ENCODE measurements at places on chromosomes 2 and 18.

- no peak for DNase-seq
Measured at GRCh38 chr18:46426021-46426678, 230.9 kb downstream of the LOXHD1 start.

DNA sequence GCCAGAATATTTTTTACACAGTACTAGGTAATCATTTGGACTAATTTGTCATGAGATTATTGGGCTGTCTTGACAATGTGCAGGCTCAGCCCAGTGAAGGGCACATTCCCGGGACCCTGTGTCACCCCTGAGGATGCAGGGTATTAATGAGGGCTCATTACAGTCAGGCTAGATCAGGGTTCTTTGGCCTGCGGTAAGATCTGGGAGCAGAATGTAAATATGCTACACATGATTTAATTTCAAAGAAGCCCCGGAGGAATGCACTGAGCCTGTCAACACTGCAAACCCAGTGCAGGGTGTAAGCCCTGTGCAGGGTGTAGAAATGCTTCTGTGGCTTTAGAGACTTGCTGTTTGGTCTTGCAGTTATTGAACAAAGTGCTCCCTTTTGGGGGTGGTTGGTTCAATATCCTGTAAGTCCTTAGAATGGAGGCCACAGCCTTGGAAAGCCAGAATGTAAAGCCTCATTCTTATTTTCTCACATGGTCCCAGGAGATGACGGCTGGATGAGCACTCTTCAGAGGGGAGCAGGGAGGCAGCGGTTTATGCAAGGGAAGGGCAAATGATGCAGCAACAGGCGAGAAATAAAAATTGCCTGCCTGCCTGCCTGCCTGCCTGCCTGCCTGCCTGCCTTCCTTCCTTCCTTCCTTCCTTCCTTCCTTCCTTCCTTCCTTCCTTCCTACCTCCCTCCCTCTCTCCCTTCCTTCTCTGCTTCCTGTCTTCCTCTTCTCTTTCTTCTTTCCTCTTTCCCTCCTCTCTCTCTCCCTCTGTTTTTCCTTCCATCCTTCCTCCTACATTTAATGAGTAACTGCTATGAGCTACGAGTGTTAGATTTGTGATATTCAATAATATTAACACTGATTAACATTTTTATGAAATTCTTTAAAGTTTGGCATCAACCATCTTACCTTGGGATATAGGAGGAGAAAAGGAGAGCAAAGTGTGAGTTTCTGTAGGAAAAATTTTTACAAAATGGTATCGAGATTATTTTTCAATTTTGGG lies 148.8 kb downstream of the VAPA start:
- no peak for DNase-seq

DNA sequence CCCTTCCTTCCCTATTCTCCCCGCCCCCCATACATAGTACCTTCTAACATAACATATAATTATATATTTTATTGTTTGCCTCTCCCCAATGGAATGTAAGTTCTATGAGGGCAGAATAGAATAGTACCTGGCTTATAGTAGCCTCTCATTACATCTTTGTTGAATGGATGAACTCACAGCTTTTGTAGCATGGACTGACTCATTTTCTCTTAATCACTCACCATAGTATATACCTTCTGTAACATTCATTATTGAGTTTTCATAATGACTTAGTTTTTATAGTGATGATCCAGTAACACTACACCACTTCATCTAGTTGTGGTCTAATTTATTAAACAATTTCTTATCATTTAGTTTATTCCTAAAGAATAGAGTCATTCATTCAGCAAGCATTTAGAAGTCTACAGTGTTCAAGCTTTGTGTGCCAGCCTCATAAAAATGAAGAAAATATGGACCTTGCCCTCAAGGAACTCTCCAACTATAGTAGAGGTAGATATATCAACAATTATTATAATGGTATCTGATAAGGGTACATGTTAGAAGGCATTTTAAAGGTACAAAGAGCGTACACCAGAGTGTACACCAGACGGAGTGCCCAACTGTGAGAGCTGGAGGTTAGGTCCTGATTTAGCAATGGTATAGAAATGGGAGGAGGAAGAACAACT lies 31.1 kb downstream of the NCOA1 start:
- no peak for DNase-seq

DNA sequence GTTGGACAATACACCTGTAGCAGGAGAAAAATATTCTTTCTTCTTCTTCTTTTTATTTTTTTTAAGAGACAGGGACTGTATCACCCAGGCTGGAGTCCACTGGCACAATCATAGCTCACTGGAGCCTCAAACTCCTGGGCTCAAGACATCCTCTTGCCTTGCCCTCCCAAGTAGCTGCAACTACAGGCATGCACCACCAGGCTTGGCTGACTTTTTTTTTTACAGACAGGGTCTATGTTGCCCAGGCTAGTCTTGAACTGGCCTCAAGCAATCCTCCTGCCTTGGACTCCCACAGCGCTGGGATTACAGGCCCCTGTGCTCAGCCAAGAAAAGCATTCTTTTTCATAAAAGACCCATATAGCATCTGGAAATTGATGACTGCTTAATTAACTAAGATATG lies 17.1 kb upstream of the ARHGAP28 start:
- no peak for DNase-seq

DNA sequence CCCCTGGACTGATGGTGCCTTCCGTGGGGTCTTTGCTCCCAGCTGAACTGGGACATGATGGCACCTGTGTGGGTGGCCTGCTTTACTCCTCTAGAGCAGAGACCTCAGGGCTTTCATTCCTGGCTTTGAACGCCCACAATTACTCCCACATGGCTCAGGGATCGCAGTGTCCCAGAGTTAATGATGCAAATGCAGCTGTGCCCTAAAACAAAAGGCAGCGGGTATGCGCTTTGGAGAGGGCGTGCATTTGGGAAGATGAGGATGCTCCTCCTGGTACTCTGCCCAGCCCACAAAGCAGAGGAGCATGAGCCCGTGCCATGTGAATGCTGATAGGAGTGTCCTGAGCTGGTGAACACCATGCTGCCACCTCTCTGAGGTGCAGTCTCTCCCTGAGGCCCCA lies 173.4 kb downstream of the FHOD3 start:
- no peak for DNase-seq

- DNase-seq = no peak
Measured at GRCh38 chr2:235756491-235756890, 262.6 kb downstream of the AGAP1 start.

DNA sequence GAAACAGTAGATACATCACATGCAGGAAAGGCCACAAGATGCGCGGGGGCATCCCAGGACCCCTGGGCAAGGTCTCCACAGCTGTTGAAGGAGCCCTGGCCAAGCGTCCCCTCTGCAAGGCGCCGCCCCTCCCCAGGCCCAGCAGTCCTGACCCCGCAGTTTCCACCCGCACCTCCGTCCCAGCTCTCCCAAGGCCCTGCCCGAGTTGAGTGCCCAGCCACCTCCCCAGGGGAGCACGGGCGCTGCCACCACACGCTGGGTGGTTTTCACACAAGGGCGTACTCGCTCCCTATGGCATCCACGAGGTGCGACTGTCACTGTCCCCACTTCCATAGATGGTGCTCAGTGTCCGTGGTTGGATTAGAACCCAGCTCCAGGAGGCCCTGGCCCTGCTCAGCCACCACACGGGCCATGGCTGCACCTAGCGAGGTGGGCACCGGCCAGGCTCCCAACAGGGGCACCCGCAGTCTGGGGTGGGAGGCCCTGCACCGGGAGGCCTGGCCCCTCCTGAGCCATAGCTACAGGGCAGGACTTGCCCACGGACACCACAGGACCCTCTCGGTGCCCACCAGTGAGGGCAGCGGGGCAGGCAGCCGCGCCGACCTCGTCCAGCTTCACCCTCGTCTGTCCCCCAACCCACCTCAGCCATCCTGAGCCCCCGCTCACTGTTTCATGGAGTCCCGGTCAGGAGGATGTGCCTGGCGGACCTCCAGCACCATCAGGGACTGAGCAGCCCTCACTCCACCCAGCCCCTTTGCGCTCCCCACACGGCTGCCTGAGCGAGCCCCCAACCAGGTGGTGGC lies 36.0 kb downstream of the KIF1A start:
- no peak for DNase-seq

DNA sequence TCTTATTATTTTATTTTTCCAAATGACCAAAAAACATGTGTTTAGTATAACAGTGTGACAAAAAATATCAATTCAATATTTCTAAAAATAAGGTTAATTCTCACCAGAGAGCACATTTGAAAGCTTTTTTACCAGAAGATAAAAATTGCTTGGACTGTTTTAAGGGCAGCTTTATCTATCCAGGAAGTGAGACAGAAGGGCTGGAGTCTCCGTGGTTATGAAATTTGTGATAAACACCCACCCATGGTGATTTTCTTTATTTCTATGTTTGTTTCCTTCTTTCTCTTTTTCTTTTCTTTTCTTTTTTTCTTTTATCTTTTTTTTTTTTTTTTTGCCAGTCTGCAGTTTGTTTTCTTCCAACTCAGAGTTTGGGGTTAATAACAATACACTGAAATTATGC lies 298.5 kb downstream of the PIEZO2 start:
- DNase-seq = peak; percentile 67

DNA sequence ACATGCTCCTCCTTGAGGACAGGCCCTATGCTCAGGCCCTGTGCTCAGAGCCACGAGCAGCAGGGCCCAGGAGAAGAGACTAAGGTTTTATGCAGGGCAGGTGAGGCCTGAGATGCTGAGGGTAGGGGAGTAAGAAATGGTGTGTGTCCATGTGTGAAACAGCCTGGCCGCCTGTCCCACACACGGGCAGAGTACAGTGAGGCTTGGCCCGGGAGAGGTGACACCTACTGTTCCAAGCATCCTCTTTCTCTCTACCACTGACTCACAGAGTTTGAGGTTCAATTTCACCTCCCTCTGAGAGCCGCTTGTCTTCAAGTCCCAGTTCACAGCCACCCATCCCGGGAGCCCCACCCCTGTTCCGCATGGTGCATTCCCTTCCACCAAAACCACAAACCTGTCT lies 54.1 kb downstream of the ADNP2 start:
- no peak for DNase-seq

DNA sequence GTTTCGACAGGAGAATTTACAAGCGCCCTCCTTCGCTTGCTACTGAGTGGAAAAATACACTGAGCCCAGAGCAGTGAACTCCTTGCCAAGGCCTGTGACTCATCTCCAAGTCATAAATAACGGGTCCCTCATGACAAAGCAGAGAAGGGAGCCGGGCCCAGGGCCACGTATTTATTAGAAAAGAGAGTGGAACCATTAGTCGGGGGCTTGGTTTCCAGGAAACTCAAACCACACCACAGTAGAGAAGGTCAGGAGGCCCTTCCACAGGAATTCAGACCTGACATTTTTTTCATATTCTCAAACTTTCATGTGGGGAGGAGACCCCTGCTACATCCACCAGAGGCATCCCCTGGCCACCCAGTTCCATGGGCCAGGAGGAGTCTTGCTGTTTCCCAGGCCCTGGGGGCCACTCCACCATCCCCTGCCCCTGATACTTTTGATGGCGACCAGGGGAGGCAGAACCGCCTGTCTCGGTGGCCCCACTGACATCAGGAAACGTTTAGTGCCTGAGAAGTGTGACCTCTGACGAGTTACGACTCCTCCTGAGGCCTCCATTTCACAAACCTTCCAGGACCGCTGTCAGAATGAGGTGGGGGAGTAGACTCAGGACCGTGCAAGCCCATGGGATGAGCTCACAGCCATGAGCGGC lies 289.7 kb downstream of the DYSF start:
- no peak for DNase-seq

DNA sequence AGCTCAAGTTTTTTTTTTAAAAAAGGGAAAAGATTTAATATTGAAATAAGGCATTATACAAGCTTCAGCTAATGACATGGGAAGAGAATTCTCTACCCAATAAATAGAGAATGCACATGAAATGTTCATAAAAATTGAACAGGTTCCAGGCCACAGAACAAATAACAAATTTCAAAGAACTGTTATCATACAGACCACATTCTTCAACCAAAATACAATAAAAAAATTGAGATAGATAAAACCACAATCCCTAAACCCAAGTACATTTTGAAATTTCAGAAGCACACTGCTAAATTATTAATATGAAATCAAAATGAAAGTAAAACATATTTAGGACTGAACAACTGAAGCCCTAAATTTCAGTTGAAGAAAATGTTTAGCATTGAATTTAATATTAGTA lies 89.6 kb downstream of the BCL2 start:
- no peak for DNase-seq

GRCh38 chr2:172294983-172295382 lies 132.4 kb upstream of the ITGA6 start:
- DNase-seq = no peak

GRCh38 chr18:46867367-46868143 lies 49.8 kb downstream of the PIAS2 start:
- DNase-seq = no peak

DNA sequence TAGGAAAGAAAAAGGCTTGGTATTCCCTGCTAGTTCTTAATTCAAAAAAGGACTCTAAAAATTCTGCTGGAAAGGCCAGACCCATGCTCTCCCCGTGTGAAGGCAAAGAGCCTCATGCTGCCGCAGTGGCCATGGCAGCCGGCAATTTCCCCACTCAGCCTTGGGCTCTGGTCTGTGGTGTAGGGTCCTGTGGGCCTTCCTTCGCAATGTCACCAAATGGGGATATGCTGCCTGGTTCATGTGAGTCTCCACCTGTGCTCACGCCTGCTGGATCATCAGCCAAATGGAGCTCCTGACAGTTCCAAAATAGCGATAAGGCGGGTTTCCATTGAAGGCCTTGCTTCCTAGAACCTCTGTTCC lies 282.8 kb upstream of the ATP5MC3 start:
- no peak for DNase-seq

DNA sequence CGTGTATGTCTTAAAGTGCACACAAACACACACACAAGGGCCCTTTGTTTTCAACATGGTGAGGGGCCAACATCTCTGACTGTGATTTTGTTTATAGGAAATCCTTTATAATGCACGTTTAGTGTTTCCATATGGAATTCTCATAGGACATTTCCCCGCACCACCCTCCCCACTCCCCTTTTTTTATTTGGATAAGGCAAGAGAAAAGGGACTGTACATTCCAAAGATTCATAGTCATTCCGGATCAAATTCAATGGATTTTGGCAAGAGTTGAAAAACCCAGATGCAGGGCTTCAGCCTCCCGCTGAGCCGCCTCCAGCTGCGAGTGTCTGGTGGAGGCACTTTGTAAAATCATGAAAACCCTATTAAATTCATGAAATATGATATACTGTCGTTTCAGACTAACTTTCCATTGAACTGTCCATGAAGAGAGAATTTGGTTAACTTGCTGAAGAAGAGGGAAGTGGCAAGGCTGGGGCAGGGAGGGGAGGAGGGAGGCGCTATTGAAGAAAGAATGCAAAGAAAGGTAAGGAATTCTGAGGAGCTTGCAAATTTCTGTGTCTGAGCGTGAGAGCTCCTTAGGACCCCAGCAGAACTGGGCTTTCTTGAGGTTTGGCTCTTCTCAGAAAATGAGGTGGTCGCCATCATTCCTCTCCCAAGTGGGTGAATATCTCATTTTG lies 25.8 kb upstream of the SLC14A2 start:
- DNase-seq = no peak

Measured in erythroblast (primary cell).